ENCODE measurements at places on chromosomes 1 and 21.

GRCh38 chr1:58456470-58456869 is 90.1 kb downstream of the OMA1 start:
- DNase-seq = no peak

GRCh38 chr1:170537798-170538503 is 6.0 kb downstream of the GORAB start:
- no peak for DNase-seq

GRCh38 chr21:34336245-34336644 is 27.6 kb upstream of the KCNE2 start:
- no peak for DNase-seq

GRCh38 chr1:1058921-1059493 is 15.1 kb downstream of the RNF223 start:
- DNase-seq = no peak

DNA sequence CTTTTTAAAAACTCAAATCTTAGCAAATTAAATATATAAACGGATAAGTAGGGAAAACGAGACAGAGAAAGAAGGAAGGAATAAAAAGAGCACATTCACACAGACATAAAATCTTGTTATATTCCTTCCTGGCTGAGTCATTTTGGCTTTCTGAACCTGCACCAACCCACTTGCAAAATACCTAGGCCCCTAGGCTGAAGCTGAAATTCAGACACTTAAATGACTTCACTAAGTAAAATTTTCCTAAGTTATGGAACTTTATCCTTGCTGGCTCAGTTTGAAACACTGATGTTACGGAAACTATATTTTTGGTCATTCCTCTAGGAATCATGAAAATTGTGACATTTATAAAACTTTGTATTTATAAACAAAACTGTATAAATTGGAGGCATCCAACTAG is 462.8 kb upstream of the NFIA start:
- no peak for DNase-seq

GRCh38 chr1:232249861-232250777 is 379.8 kb downstream of the SIPA1L2 start:
- no peak for DNase-seq
